ENCODE measurements at places on chromosomes 1 and 21.
A peak's percentile ranks its signal among the peaks of the same experiment; 100 is the strongest.

DNA sequence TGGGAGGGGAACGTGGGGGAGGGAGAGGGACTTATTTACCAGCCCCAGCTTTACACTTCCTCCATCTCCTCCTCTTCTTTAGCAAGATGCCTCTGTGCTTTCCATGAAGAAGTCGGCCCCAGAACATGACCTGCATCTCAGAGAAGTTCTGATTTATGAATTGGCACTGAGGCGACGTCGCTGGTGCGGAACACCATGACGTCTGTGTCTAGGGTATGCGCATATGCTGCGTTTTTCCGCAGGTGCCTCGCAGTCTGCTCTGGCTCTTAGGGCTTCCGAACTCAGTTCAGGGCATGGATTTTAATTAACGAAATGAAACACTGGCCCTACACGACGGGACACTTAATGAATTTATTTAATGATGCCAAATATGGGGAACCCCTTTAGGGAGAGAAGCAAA is 510.3 kb downstream of the SMYD3 start:
- DNase-seq, result no peak

- DNase-seq, result no peak
Measured at GRCh38 chr1:7591565-7591964, 179.5 kb upstream of the VAMP3 start.

DNA sequence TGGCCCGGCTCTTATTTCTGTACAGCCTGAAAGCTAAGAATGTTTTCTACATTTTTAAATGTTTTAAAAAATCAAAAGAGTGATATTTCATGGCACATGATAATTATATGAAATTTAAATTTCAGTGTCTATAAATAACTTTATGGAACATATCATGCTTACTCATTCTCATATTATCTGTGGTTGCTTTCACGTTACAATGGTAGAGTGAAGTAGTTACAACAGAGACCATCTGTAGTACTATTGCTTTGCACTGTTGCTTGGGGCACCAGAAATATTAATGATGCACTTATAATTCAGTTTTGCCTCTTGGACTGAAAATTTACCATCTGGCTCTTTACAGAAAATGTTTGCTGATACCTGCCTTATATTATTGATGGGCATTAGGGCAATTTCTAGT is 481.6 kb downstream of the PLPP3 start:
- DNase-seq, result no peak

DNA sequence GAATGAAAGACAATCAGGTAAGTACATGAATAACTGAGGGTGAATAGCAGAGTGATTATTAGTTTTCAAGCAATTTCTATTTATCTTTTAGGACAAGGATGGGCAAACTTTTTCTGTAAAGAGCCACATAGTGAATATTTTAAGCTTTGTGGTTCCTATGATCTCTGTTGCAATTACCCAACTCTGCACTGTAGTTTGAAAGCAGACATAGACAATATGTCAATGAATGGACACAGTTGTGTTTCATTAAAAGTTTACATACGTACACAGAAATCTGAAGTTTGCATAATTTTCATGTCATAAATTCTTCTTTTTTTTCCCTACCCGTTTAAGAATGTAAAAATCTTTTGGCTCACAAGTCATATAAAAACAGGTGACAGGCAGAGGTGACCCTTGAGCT is 71.4 kb downstream of the ZNF281 start:
- no peak for DNase-seq

DNA sequence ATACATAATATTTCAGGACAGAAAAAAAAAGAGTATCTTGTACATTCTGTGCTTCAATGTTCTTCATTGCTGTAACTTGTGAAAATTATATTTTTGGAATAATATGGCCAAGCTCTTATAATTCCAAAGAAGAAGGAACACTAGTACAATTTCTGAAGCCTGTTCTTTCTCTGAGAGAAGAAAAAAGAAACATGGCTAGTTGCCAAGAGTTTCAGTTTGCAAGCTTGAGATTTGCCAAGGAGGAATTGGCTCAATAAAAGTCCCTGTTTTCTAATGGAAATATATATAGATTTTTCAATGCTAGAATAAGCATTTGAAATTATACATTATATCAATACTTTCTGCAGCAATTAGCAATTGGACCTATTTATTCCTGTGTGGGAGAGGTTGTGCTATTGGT is 285.2 kb upstream of the NEGR1 start:
- no peak for DNase-seq

- peak; percentile 29 for DNase-seq
Measured at GRCh38 chr1:67307251-67308060, at the start of gene IL12RB2. IL12RB2 (plus strand) TSS chr1:67307873; CDS start chr1:67320369, 12,496 bp downstream.

DNA sequence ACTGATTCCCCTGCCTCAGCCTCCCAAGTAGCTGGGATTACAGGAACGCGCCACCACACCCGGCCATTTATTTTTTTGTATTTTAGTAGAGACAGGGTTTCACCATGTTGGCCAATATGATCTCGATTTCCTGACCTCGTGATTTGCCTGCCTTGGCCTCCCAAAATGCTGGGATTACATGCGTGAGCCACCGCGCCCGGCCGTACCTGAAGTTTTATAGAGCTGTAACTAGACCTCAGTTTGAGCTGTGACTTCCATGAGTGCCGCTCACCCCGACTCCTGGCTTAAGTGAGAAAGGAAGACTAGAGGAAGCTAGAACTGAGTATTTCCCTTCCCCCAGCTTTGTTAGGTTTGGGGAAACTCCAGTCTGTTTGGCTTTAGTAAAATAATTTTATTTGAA is 1283.1 kb downstream of the KCNT2 start:
- DNase-seq, result no peak

DNA sequence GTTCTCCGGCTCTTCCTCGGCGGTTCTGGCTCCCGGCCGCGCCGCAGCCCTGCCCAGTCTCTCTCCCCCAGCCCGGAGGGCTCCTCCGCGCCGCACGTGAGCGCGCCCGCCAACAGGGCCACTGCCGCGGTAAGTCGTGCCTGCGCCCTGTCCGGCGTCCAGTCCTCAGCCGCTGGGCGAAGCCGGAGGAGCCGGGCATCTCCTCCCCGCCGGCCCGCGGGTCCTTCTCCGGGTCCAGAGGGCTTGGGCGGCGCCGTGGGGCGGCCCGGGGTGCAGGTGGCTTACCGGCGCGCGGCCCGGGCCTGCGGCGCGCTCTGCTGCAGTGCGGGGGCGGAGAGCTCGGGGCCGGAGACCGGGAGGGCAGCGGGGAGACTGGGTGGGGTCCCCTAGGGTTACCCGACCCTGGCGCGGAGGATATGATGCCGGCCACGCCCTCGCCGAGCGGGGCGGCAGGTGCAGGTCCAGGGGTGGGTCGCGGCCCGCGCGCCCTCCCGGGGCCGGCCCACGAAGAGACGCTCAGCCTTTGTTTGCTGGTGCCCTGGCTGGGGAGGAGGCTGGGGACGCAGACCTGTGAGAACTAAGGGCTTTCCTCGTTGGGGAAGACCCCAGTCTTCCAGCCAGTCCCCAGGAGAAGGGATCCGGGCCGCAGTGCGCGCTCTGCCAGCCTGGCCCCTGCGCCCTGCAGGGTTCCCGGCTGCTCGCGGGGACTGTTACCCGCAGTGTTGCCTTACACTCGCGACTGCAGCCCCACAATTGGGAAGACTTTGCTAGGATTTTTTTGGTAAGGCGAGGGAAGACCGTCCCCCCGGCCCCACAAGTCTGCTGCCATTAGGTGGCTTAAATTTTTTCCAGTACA is at the start of gene DOP1B:
Gene DOP1B, plus strand, starts transcription at position 10 of the 856 bp plus-strand sequence. CDS start 7,910 bp downstream, outside the sequence.
- no peak for DNase-seq

DNA sequence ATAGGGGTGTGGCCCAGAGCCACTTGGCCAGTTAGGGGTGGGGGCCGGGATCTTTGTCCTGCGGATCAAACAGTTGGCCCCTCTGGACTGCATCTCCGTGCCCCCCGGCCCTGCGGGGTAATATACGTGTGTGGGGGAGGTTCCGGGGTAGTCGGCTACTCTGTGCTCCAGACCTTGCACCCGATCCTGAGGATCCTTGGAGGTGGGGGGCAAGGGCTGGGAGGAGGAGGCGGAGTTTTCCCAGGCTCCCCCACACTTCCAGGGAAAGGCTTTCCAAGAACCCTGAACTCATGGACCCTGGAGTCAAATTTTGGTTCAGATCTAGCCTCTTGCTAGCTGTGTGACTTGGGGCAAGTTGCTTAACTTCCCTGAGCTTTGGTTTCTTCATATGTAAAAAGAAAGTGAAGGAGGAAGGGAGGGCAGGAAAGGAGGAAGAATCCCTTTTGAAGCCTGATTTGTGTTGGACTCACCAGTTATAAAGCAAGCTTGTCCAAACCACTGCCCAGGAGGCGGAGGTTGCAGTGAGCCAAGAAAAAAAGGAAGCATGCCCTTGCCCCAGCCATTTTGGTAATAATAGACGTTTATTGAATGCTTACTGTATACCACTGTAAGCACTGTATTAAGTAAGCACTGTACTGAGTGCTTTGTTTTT is 686 bp downstream of the MIIP start:
- DNase-seq, result no peak

Data from NCI-H2171 (cell line).